Stimulated activated CD4-positive, alpha-beta T cell treated with anti-CD3 and anti-CD28 coated beads, Interleukin-15, amount 100 ng/mL, for 1 hour (primary cell): ENCODE measurements at places on chromosomes 2 and 18.

DNA sequence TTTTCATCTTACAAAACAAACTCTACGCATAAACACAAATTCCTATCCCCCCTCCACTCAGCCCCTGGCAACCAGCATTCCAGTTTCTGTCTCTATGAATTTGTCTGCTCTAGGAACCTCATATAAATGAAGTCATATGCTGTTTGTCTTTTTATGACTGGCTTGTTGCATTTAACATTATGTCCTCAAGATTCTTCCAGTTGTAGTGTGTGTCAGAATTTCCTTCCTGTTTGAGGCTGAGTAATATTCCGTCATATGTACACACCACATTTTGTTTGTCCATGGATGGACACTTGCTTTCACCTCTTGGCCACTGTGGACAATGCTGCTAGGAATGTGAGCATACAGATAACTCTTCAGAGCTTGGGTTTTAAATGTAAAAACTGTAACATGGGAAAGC lies 272.1 kb downstream of the GBX2 start:
- no peak for DNase-seq

GRCh38 chr2:163338270-163338669 lies 397.5 kb downstream of the FIGN start:
- no peak for DNase-seq

DNA sequence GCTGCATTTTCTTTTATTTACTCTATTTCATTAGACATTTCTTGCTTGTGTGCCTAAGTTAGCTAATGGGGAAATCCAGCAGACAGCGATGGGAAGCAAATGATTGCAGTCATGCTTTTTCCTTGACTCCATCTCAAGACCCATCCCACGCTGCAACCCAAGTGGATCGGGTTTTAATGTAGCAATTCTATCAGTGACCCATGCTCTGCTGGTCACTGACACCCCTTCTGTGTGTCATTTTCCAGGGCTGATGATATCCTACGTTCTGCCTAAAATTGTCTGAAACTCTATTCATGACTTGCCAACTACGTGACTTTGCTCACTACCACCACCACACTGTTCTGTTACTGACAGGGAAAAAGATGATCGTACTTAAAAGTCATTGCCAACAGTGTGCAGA lies 129.8 kb downstream of the CCBE1 start:
- no peak for DNase-seq

- no peak for DNase-seq
Observed at GRCh38 chr2:15040429-15041084, 408.0 kb downstream of the LRATD1 start.

DNA sequence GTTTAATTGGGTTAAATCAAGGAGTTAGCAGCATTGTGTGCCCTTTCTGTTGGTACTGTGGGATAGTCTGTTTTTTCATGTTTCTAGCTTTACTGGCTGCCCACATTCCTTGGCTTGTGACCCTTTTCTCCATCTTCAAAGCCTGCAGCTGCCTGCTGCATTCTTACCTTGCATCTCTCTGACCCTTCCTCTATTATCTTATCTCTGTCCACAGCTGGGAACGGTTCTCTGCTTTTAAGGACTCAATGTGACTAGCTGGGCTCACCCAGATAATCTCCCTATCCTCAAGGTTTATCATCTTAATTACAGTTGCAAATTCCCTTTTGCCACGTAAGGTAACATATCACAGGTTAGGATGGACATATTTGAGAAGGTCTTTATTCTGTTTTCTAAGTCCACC lies 199.7 kb downstream of the KCNS3 start:
- no peak for DNase-seq

DNA sequence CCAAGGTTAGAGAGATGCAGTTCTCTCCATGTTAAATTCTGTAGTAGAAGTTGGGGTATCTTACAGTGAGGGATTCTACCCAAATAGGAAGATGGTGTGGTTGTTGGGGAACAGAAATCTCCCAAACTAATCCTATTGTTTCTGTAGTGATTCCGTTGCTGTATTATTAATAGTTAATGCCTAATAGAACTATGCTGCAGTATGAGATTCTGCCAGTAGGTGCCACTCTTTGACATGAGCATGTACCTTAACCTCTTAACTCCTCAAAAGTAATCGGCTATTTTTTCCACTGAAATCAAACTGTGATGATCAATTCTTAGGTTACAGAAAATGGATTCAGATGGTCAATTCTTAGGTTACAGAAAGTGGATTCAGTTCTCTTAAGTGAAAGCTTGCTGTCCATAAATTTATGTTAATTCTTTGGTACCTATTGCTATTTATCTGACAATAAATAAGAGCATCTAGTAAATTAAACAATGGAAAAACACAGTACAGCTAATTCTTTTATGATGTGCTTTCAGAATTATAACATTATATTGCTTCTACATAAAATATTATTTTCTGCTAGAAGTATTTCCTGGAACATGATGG lies 97.9 kb upstream of the DLX2 start:
- no peak for DNase-seq

GRCh38 chr2:120301284-120301683 lies 44.7 kb upstream of the INHBB start:
- DNase-seq, result no peak

- no peak for DNase-seq
Observed at GRCh38 chr18:31046916-31047315, 4.4 kb upstream of the DSC3 start.

DNA sequence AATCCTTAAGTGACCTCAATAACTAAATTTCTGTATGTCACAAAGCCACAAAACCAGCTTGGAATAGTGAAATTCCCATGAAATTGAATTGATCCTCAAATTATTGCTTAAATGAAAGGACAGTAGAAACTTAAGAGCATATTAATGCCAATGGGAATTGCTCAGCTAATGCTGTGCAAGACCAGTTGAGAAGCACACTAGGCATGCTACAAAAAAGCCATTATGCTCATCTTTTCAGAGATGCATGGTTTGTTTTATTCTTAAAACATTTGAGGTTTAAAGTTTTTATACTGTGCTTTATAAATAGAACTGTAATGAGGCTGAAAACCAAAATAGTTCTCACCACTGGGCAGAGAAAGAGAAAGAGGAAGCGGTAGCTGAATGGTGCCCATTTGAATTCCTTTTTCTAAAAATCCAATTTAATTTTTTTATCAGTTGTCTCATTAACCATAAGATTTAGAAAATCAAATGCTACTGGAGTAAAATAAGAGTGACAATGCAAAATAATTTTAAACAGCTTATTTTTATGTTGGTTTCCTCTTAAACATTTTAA lies 98.6 kb downstream of the LNPK start:
- no peak for DNase-seq

- DNase-seq, result no peak
Observed at GRCh38 chr2:9310377-9310776, 103.8 kb downstream of the ASAP2 start.

DNA sequence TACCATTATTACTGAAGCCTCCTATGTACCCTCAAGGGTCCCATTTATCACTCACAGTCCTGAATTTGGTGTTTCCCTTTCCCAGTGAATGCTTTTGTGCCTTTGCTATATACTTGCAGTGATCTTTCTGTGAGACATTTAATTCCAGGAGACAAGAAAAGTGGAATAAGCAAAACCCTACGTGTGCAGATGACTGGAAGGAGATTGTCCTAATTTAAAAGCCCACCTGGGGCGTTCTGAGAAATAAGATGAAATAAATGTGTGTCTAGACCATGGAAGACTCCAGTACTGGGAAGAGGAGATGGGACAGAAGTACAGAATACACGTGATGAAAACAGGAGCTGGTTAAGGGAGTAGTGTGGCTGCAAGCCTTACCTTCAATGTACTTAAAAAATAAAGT lies 19.3 kb downstream of the TYMS start:
- no peak for DNase-seq

DNA sequence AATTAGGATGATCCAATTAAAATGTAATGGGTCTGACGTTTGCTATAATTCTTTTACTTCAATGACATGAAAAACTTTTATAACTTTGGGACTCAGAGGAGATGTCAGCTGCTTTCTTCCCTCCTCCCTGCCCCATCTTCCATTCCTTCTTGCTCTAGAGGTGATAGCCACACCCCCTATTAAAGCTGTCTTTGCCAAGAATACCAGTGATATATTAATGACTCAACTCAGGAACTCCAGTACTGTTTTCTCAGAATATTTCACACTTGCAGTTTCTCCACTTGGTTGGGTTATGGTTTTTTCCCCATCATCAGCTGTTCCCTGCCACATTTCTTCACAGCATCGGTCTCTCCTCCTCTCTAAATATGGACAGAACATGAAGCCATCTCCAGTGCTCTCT lies 184.0 kb downstream of the KCNE4 start:
- DNase-seq, result no peak

DNA sequence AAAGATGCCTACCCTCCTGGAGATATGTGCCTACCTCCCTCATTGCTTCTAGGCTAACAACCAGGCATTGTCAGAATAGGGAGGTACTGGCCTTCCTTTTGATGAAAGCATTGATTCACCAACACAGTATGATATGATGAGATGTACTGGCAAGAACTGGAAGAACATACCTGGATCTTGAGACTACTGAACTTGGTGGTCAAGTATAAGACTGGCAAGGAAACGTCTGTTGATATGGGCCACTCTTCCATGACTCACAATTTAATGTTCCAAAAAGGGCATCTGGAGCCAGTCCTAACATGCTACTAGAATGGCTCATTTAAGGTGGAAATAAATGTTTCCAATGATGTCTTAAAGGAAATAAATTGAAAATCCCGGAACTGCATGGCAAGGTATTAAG lies 18.1 kb downstream of the DTNB start:
- DNase-seq, result no peak

GRCh38 chr2:188327518-188328213 lies 36.0 kb downstream of the GULP1 start:
- no peak for DNase-seq
